ENCODE measurements at places on chromosomes 12 and 14.

- no peak for DNase-seq
Observed at GRCh38 chr12:62519043-62519442, 52.4 kb downstream of the MON2 start.

- DNase-seq, result no peak
Observed at GRCh38 chr14:100165376-100165775, 5.9 kb upstream of the DEGS2 start.

DNA sequence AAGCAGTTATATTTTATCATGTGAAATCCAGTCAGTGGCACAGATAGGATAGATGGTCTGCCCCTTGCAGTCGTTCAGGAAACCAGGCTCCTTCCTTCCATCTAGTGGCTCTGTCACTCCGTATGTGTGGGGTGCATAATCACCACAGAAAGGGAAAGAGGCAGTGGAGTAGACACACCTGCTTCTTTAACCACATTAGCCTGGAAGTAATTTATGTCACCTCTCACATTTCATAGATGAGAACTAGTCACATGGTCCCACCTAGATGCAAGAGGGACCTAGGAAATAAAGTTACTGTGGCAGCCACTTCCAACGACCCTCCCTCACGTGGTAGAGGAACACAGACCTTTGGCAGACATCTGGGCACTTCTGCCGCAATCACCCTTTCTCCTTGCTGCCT is 14.2 kb upstream of the RNU6-8 start:
- no peak for DNase-seq

DNA sequence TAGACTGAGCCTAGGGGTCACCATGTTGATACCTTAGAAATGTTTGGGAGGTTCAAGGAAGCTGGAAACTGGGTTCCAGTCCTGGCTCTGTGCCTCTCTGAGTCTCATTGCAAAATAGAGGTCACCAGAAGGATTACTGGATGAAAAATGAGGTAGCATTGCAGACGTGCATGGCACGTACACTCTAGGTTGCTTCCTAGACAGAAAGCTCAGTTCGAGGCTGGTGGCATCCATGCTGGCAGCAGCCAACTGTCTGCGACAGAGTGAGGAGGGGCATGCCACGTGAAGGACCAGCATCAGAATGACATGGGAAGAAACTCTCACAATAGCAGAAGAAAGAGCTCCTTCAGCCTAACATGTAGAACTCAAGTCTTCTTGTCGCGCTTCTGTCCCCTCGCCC is 4.6 kb upstream of the CYP46A1 start:
- no peak for DNase-seq

- DNase-seq, result no peak
Observed at GRCh38 chr12:6614513-6615172, 7.5 kb upstream of the CHD4 start.

DNA sequence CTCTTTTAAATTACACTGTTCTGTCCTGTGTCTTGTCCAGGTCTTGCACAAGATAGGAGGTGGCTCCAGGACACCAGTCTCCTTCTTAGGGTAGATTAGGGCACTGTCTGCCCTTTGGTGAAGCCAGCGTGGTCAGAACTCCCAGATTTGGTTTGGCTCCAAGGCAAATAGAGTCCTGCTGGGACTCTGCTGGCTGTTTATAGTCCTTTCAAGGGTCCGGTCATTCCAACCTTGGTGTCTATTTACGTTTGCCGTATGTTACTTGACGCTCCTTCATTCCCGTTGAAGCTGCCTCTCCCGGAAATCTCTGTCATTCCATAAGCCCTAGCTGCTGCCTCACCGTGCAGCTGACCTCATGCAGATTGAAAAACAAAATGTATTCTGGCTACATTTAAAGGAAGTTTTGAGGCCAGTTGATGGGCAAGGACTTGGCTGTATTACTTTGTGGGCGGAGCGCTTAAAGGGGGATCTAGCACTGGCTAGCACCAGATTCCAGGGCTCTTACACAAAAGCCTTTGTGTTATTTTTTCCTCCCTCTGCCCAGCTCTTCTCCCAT is 180.6 kb downstream of the AKAP6 start:
- DNase-seq, result no peak

DNA sequence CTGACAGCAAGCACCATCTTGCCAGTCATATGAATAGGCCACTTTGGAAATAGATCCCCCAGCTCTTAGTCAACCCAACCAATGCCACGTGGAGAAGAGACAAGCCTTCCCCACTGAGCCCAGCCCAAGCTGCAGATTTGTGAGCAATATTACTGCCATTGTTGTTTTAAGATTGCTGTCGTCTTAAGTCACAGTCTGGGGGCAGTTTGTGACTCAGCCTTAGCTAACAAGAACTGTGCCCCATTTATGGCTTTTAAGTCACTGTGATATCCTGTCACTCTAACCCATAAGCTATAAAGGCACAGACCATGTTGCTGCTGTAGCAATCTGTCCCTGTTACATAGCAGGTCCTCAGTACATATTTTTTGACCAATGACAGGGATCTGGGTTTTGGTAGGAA is 464.2 kb downstream of the MED13L start:
- no peak for DNase-seq

DNA sequence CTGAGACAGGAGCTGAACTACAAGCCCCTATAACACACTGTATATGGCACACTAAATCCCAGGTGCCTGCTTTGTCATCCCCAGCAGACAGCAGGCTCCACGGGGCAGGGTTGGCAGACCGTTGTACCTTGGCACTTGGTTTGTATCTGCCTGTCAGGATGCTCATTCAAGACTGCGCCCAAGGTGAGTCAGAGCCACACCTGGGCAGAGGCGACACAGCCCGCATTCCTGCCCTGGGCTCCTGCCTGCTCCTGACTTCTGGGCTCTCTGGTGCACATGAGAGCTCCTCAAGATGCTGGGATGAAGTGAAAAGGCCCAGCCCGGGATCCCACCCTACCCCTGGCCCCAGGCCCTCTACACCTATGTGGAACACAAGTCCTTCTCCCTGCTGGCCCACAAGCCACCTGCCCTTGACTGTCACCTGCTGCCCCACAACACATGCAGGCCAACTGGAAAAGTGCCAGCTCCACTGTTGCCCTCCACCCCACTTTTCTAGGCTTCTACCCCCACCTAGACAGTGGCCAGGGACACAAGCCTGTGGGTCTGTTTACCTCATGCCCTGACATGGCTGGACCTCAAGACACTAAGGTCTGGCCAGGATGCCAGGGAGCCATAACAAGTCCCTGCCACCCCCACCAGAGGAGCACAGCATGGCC is 30.8 kb upstream of the PNMA1 start:
- no peak for DNase-seq

GRCh38 chr14:56300495-56300894 is 182.3 kb downstream of the PELI2 start:
- DNase-seq, result no peak

DNA sequence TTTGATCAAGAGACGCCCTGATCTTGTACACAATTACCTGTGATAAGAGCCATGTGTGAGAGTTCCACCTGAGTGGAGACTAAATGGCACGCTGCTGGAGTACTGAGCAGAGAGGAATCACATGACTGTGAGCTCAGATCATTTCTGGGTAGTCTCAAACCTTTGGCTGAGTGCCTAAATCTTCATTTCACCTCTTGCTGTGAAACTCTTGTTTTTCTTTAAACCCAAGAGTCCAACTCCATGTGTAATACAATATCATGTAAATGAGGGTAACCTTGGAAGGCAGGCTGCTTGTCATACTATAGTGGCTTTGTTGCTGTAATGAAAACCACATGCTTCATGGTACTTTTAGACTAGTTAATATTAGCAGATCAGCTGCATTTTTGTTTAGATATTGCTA is 156.9 kb downstream of the CAND1 start:
- DNase-seq, result no peak

- DNase-seq, result no peak
Observed at GRCh38 chr12:51529651-51529970, 61.4 kb upstream of the SCN8A start.

DNA sequence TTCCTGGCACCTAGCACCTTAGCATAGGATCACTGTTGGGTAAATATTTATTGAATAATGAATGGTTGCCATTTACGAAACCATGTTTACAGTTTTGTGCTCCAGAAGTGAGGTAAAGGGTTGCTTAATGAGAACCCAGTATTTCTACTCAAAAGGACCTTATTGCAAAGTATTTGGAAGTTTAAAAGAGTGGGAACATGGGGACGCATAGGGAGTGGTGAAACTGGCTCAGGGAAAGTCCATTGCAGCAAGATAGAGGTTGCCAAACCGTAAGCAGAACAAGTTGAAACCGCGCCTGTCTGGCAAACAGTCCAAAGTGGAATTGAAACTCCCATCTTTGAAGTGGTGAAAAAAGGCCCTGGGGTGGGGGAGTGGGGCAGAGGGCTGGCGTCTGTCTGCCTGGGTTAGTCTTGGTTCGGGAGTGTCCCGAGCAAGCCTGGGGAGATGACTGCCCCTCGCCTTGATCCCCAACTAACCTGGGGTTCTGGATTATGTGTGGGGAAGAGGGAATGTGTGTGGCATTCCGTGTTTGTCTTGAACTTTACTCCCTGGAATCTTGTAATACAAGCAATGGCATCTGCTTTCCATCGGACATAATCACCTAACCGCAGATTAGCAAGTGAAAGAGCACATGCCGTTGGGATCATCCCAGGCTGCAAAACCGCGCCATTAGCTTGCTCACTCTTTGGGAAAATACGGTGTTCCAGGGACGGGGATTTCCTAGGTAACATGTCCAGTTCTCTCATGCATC is 7.2 kb downstream of the ALDH2 start:
- no peak for DNase-seq

- no peak for DNase-seq
Observed at GRCh38 chr14:50608302-50608851, 48.4 kb downstream of the ATL1 start.

DNA sequence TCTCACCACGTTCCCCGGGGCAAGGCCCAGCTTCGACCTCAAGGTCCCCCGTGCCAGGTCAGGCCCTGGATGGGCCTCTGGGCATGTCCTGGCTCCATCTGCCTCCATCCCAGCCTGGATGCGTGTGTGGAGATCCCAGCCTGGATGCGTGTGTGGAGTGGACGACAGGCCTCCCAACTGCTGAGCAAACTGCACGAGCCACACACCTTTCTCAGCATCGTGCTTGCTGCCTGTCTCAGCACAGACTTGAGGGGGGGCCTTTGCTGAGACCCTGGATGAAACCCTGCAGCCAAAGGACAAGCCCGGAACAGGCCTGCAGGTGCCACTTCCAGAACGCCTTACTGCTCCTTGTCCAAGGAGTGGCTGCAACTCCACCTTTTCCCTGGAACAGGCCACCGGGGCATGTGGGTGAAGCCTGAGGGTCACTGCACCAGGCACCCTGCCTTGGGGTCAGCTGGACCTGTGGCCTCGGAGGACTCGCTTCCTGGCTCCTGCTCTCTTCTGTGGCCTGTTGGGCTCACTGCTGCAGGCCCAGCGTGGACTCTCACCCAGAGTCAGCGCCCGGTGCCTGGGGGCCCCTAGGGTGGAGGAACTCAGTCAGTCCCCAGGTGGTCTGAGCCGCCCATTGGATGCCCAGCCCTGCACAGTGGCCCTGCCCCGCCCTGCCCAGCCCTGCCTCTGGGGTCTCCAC is 176.0 kb downstream of the KIF26A start:
- DNase-seq, result no peak

DNA sequence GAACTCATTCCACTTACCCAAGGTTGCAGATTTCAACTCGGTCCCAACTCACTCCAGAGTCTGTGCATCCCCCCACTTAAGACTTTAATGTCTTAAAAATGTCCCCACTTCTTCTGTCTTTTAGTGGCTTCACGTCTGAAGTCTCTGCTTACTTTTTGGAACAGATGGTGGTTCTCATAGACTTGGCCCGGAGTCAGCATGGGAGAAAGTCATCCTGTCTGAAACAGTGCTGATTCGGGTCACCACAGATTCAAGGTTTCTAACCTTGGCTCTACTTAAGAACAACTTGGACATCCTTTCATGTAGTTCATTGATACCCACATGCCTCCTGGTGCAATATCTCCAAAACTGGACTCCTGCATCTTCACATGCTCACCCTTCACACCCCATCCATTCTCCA is 26.0 kb downstream of the CHST11 start:
- no peak for DNase-seq

DNA sequence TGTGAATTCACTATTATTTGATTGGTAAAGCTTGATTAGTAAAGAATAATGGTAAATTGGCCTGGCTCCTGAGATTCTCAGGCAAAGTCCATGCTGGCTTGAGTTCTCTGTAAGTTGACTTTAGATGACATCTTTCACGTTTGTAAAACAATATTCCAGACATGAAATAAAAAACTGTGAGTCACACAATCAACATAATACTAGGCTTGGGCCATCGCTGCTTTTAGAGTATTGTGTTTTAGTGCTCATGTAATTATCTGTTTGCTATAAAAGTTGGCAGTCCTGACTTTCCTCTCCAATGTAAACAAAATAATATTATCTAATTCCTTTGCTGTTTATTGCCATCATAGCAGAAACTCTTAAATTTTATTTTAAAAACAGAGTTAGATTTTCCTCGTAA is 3.9 kb upstream of the TBC1D30 start:
- no peak for DNase-seq

DNA sequence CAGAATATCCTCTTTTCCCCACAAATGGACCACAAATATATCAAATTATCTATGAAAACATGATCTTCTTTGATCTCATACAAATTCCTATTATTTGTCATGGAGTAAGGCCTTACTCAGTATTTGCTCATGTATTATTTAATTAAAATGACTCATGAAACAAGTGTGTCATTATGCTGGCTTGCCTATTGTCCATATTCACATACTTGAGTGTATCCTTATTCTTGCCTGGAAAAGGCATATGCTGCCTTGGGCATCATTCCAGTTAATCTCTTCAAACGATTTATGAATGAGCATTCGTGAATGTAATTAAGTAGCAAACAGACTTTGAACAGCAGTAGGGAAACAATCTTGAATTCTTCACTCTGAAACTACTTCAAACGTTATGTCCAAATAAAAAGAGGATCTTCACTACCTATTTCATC is 22.6 kb upstream of the SNRPF start:
- DNase-seq, result no peak

GRCh38 chr14:99234961-99235571 is 36.9 kb downstream of the BCL11B start:
- no peak for DNase-seq

GRCh38 chr12:49615725-49616124 is 7.6 kb upstream of the PRPF40B start:
- DNase-seq, result no peak

DNA sequence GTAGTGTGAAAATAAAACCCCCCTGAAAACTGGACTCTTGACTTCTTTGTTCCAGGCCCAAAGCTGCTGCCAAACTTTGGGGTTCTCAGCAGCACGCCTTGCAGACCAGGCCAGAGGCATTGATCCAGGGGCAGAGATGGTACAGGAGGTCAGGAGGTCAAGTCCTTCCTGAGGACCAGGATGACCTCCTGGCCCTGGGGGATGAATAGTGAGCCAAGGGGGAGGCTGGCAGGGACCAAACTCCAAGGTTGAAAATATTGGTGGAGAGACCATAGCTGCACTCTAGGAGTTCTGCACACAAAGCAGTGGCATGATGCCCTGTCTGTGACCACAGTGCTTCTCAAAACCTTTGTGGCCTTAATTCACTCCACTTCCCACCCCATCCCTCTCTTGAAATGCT is 12.1 kb downstream of the SLC10A1 start:
- no peak for DNase-seq

DNA sequence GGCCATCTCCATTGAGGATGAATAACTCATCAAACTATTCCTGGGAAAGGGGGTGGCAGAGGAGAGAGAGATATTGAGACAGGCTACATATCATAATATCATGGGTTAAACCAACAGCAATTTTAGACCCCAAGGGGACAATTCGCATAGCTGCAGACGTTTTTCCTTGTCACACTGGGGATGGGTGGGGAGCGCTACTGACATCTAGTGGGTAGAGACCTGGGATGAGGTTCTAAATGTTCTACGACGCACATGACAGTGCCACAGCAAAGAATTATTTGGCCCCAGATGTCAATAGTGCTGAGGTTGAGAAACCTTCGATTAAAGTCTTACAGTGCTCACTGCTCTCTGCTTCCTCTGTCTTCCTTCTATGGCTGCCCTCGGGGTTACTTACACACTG is 425.6 kb downstream of the NRXN3 start:
- no peak for DNase-seq
